ENCODE measurements at places on chromosomes 6 and 20. TPM values are rescaled to one million over a fixed set of nuclear protein-coding genes. Genes with fewer than 3 reads are reported as not detected.

The CST4 gene
- not detected for polyA plus RNA-seq

The TTK gene
- polyA plus RNA-seq, result 12.8 TPM

The SDCBP2 gene
- polyA plus RNA-seq, result 9.5 TPM

The WFDC2 gene
- polyA plus RNA-seq, result 137 TPM

The GABBR1 gene
- 88.6 TPM for polyA plus RNA-seq

The RIN2 gene
- 13.4 TPM for polyA plus RNA-seq

The TXLNB gene
- polyA plus RNA-seq, result 1.8 TPM

The C6orf58 gene
- polyA plus RNA-seq, result not detected

The ADTRP gene
- polyA plus RNA-seq, result 0.37 TPM

The EYA2 gene
- 24.9 TPM for polyA plus RNA-seq

The AKAP7 gene
- 2.0 TPM for polyA plus RNA-seq

All from brain (organoid and tissue), 16 donors.